ENCODE measurements at places on chromosomes 1 and 21.

DNA sequence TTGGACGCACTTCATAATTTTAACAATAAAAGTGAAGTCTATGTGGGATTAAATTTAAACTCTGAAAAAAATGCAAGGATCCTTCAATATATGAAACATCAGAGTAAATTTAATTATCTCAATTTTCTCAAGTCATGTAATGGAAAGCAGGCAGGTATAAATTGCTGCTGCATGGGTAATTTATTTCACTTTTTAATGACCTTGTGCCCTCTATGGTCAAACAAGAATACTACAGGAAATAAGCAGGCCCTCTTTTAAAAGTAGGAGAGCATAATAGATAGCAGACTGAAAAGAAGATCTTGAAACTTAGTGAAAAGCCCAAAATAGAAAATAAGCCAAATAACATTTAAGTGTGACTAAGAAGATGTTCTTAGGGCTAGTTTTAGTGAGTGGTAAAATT is 22.9 kb downstream of the BCAS2 start:
- no peak for DNase-seq

- no peak for DNase-seq
Observed at GRCh38 chr1:7690076-7690475, 81.0 kb upstream of the VAMP3 start.

DNA sequence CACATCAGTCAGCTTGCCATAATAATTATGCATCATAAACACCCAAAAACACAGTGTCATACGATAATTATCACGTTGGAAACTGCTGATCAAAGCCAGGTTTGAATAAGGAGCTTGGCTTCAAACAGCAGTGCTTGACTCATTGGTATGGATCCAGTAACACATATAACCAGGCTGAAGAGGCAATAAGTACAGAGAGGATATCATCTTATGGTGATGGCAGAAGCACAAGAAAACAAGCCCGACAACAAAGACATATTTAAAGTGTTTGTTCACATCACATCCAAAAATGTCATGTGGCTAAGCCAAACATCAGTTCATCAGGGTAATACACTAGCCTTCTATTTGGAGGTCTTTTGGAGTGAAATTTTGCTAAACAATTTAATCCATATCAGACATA is 389.7 kb downstream of the NCAM2 start:
- DNase-seq = no peak

DNA sequence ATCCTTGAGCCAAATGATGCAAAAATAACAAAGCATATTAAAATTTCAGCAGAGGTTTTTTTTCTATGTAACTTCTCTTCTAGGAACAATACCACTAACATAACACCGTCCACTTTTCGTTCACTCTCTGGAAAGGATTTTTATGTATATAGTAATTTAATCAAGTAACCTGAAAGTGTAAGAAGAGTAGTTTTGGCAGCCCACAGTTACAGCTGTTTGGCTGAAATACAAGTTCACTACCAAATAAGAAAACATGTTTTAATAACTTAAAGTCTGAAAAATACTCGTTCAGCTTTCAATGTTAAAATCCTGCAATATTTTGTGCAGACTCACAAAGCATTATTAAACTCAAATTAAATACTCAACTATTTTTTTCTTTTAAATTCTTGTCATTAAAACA is 896.8 kb upstream of the ADGRL4 start:
- DNase-seq = no peak

Measured in neural crest cell (in vitro differentiated cells).